Liver (tissue), 10 donors: ENCODE measurements at places on chromosomes 3 and 15.

DNA sequence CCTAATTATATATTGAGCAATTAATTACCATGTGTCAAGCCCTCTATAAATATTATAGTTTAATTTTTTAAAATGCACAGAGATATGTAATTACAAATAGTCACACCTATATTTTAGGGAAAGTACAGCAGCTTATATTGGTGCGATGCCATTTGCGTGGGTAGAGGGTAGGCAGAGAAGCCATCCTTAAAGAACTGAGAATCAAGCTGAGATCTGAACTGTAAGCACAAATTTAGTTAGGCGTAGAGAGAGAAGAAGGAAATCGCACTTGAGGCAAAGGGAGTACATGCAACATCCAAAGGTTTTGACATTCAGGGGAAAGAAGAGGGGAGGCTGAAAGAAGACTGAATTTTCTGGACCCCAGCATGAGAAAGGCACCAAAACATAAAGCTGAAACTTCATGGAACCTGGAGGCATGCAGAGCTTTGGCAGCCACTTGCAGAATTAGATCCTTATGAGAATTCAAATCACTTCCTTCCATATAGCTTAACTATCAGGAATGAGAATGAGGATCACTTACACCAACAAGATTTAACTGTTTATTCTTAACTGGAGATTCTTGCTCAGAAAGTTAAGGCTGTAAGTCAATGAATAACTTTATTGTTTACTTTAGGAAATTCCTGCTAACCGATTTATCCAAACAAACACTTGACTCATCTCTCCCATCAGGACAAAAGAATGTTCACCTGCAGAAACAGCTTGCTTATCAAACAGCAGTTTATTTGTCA, 114.3 kb downstream of the TGFBR2 start:
- DNase-seq: no peak

- no peak for DNase-seq
Observed at GRCh38 chr3:46756642-46757041, 39.0 kb upstream of the PRSS50 start.

- DNase-seq: peak; percentile 67
Observed at GRCh38 chr15:90648137-90649070, 68.7 kb upstream of the BLM start.

GRCh38 chr3:45983770-45984169, 11.9 kb downstream of the FYCO1 start:
- DNase-seq: no peak

GRCh38 chr3:14906355-14906971, 40.9 kb upstream of the NR2C2 start:
- no peak for DNase-seq

DNA sequence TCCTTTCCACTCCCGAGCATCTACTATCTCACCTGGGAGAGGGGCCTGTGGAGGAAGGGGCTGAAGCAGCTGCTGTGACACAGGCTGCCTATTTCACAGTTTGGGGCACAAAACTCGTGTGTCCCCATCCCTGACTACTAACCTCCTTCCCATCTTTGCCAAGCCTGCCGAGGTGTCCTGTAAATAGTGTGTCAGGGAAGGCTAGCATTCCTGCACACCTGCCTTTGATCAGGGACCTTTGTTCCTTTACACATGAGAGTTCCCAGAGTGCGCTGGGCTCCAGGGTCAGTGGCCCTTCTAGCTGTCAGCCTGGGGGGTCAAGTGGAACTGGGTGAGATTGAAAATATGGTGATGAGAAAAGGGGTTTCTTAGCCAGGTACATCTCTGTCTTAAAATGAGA, 13.0 kb upstream of the TF start:
- peak; percentile 52 for DNase-seq

DNA sequence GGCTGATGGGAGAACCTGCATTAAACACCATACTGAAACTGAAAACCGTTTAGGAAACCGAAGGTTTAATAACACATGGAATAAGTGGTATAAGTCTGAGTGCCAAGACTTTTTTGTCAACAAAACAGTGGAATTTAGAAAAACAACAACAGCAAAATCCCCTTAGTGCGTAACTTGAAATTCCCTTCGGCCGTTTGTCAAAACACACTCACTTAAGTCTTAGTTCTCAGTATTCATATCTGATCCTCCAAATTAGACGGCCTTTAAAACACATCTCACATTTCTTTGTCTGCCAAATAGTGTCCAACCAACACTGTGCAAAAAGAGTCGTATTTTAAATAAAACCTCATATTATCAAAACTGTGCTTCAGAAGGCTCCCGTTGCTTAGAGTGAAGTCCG, 64.5 kb downstream of the LRCH3 start:
- no peak for DNase-seq

- no peak for DNase-seq
Observed at GRCh38 chr3:124663690-124664089, 66.6 kb upstream of the UMPS start.

- no peak for DNase-seq
Observed at GRCh38 chr3:69562020-69562419, 176.1 kb upstream of the FRMD4B start.

GRCh38 chr3:124535306-124535705, 194.9 kb upstream of the UMPS start:
- DNase-seq: no peak

DNA sequence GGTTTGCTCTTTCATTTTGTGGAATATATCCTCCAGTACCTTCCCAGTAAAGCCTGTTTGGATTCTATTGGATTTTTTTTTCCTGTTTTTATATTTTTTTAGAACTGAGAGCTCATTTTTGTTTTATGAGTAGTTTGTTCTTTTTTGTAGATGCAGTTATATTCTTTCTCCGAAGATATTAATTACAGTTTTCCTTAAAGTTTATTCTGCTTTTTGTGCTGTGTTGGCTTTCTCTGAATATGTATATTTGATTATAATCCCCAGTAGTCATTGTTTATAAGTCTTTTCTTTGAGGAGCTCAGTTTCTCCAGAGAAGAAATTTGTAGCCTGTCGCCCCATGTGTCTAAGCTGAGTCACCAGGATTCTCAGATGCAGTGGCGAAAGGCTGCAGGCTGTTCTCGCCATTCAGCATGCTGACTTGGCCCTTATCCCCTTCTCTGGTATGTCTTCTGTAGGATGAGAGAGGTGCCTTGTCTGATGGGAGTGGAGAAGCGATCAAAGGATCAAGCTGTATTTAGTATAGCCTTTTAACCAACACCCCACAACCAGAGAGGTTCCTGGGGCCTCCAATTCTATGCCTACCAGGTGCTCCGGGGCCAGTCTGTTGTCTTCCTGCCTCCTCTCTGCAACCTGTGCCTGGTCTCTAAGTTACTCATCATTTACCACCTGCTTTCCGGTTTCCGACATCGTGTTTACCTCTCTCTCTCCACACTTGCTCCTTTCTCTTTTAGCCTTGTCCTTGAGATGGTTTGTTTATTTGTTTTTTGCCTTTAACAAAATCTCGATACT, 31.7 kb upstream of the MFSD1 start:
- DNase-seq: no peak

- DNase-seq: no peak
Observed at GRCh38 chr15:55277116-55277564, 12.5 kb downstream of the RAB27A start.
